ENCODE measurements at places on chromosomes 4 and X.

GRCh38 chr4:16897991-16898827, at the start of gene LDB2:
Gene LDB2, minus strand, starts transcription at chr4:16898645.
- no peaks in the 10 kb centered on the region for H3K27me3 ChIP-seq
- peak within 1 kb of the TSS; percentile 44 for H3K4me3 ChIP-seq
- H3K36me3 ChIP-seq: no peaks in the 10 kb centered on the region
- H3K4me1 ChIP-seq: no peaks in the 10 kb centered on the region
- peak within 1 kb of the TSS; percentile 80 for H3K27ac ChIP-seq
- peak; percentile 87 for ATAC-seq

- no peak overlapping the region for H3K27ac ChIP-seq
- no peak for ATAC-seq
- H3K27me3 ChIP-seq: no peaks in the 10 kb centered on the region
- no peaks in the 10 kb centered on the region for H3K36me3 ChIP-seq
Measured at GRCh38 chrX:22004866-22005265, 27.3 kb upstream of the PHEX start.

DNA sequence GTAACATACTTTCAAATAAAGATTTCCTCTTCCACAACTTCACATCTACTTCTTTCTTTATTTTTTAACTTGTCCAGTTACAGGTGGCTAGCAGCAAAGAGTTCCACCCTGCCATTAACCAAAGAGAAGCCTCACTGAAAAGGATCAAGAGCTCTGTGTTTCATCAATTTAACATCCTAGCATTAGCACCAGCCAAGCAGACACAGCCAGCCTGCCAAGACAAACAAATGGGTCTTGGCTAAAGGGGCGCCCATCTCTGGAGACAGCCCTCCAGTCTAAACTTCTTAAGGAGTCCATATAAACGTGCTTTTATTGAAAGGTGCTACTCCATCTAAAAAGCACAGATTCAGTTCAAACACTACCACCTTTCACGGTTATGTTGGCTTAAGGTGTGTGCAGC, 105.3 kb downstream of the ADAMTS3 start:
- H3K4me3 ChIP-seq: no peak overlapping the region
- ATAC-seq: no peak
- H3K36me3 ChIP-seq: no peaks in the 10 kb centered on the region
- H3K27me3 ChIP-seq: no peaks in the 10 kb centered on the region

DNA sequence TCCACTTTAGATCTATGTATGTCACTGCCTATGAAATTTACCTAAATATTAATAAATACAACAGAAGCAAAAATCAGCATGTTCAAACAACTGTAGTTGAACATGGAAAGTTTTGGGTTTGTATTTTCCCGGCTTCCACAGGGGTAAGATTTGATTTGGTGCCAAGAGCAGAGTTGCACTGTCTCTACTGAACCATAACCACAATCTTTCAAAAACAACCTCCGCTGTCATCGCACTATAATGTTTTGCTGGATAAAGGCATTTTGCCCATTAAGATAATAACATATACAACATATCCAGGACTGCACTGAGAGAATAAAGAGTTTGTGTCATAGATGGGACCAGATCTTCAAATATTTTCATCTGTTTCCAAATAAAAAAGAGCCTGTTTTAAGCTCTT, 94.9 kb downstream of the TENM3 start:
- no peak overlapping the region for H3K27ac ChIP-seq
- ATAC-seq: no peak
- H3K4me3 ChIP-seq: no peak overlapping the region
- H3K27me3 ChIP-seq: no peaks in the 10 kb centered on the region
- no peaks in the 10 kb centered on the region for H3K4me1 ChIP-seq

DNA sequence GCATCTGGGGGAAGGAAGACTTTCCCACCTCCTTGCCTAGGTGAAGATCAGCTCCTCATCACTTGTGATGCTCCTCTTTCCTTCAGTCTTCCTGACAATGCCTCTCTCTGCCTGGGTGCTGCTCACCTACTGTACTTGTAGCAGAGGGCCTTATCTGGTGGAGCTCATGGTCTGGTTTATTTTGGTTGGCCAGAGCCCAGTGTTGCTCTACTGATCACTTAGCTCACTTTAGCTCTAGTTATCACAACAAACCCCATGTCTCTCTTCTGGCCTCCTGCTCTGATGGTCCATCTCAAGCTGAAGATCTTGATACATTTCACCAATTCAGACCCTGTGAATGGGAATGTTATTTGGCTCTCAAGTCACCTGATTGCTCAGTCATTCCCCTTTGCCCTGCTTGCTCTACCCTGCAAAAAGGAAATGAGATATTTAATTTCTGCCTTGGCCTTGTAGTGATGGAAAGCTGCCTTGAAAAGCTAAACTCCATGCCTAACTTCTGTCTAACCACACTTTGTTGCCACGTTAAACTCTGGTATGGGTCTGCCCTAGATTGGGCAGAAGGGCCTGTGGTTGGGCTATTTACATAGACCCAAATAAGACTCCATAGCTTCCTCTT, 30.3 kb upstream of the ADH1C start:
- H3K27ac ChIP-seq: peak overlapping the region; percentile 89
- ATAC-seq: no peak
- H3K4me1 ChIP-seq: peaks cover 3% of the 10 kb centered on the region
- H3K4me3 ChIP-seq: no peak overlapping the region
- H3K27me3 ChIP-seq: no peaks in the 10 kb centered on the region
- no peaks in the 10 kb centered on the region for H3K36me3 ChIP-seq

DNA sequence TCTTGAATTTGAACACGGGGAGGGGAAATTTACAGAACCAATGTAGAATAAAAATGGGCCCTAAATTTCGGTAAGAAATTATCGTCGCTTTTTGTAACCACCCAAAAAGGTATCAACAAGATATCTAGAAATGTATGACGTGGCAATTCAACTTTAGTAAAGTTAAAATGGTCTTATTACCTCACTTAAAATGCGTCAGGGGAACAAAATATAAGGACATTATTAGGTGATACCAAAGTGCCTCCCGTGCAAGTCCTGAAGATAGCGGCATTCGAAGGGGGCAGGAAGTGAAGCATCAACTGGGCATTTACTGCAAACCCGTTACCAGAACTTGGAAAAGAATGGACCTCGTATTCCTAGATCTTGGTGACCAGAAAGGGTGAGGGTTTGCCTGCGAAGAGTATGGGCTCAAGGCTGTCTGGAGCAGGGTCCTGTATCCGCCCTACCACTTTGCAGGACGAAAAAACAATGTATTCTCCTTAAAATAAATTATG, 980 bp downstream of the AP1S2 start:
- H3K4me1 ChIP-seq: peaks cover 40% of the 10 kb centered on the region
- no peaks in the 10 kb centered on the region for H3K36me3 ChIP-seq
- H3K4me3 ChIP-seq: peak overlapping the region; percentile 83
- no peak for ATAC-seq
- peak overlapping the region; percentile 92 for H3K27ac ChIP-seq

GRCh38 chr4:5448221-5448620, 260.1 kb downstream of the EVC2 start:
- H3K27ac ChIP-seq: no peak overlapping the region
- no peaks in the 10 kb centered on the region for H3K4me1 ChIP-seq
- no peak for ATAC-seq
- H3K36me3 ChIP-seq: no peaks in the 10 kb centered on the region
- H3K27me3 ChIP-seq: no peaks in the 10 kb centered on the region

DNA sequence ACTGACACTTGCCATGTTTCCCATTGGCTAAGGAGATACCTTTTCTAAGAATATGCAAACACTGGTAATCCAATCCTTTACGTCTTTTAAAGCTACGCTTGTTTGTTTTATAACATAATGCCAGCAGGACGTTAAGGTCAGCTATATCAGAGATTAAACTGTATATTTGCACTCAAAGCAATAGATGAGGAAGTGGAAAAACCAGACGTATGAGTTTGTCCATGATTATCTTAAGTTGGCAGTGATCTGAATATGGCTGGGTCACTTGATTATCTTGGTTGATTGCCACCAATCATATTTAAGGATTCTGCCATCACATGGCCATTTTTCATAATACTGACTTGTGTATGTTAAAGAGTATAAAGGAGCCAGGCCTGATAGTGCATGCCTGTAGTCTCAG, 19.4 kb downstream of the TMSB4X start:
- H3K27ac ChIP-seq: no peak overlapping the region
- no peak for ATAC-seq
- H3K4me3 ChIP-seq: no peak overlapping the region

DNA sequence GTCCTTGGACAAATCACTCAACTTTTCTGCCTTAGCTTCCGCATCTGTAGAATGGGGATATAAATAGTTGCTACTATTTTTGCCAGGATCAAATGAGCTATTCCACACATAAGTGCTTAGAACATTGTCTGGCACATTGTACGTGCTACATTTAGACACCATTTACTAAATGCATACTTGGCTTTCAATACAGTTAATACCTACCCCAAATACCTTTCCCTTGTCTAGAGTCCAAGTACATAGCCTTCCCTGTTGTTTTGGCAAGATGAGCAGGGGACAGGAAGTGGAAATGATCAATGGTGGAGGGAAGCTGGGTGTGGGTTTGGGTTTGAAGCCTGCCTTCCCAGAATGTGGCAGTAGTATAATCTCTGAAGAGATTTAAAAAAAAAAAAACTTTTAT, 82.0 kb downstream of the CHRDL1 start:
- no peak overlapping the region for H3K4me3 ChIP-seq
- H3K4me1 ChIP-seq: no peaks in the 10 kb centered on the region

GRCh38 chr4:111330786-111331185, 707.9 kb upstream of the PITX2 start:
- no peaks in the 10 kb centered on the region for H3K27me3 ChIP-seq
- no peaks in the 10 kb centered on the region for H3K4me1 ChIP-seq
- no peak overlapping the region for H3K27ac ChIP-seq
- H3K4me3 ChIP-seq: no peak overlapping the region

- H3K4me3 ChIP-seq: no peak overlapping the region
- no peak for ATAC-seq
- H3K27ac ChIP-seq: no peak overlapping the region
- no peaks in the 10 kb centered on the region for H3K4me1 ChIP-seq
Measured at GRCh38 chrX:12434493-12434892, 296.2 kb downstream of the FRMPD4 start.

DNA sequence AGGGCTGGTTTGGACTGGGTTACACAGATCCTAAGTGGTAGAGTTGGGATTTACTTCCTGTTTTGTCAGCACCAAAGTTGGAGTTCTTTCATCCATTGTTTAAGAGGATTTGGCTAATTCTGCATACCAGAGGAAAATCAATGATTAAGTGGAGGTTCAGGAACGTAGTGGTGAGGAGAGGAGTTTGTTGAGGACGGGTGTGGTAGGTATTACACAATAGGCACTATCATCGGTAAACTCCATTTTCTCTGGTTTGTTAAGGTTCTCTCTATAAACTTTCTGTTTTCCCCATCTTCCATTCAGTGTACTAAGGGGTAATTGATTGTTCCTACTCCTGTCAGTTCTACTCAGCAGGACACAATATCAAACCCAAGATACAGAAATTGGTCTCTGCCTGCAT, 107.5 kb upstream of the VCX2 start:
- no peaks in the 10 kb centered on the region for H3K36me3 ChIP-seq
- no peaks in the 10 kb centered on the region for H3K27me3 ChIP-seq
- no peak for ATAC-seq
- no peaks in the 10 kb centered on the region for H3K4me1 ChIP-seq
- H3K27ac ChIP-seq: no peak overlapping the region
- H3K4me3 ChIP-seq: no peak overlapping the region

DNA sequence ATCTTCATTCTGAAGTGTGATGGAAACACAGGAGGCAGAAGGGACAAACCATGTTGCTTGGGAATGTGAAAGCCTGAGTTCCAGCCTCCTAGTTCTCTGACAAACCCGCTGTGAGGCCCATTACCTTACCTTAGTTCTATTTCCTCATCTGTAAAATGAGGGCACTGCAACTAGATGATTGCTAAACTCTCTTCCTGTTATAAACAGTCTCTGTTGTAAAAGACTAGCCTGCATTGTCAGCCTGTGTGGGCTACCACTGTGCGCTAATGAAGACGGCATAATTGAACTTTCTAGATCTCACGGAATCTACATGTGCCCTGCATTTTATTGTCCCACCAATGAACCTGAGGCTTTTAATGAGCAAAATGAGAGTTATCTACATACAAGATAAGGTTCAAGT, 147.2 kb downstream of the AFF2 start:
- H3K27ac ChIP-seq: no peak overlapping the region
- H3K36me3 ChIP-seq: no peaks in the 10 kb centered on the region
- no peaks in the 10 kb centered on the region for H3K27me3 ChIP-seq
- no peak overlapping the region for H3K4me3 ChIP-seq
- no peaks in the 10 kb centered on the region for H3K4me1 ChIP-seq

- peaks cover 50% of the 10 kb centered on the region for H3K36me3 ChIP-seq
- no peaks in the 10 kb centered on the region for H3K27me3 ChIP-seq
- peaks cover 4% of the 10 kb centered on the region for H3K4me1 ChIP-seq
- H3K4me3 ChIP-seq: no peak overlapping the region
- peak; percentile 27 for ATAC-seq
Measured at GRCh38 chrX:16836371-16836770, 33.8 kb downstream of the RBBP7 start.

GRCh38 chr4:79831701-79832514, 241.1 kb downstream of the ANTXR2 start:
- no peak for ATAC-seq
- H3K4me1 ChIP-seq: no peaks in the 10 kb centered on the region
- no peak overlapping the region for H3K27ac ChIP-seq

- H3K27ac ChIP-seq: no peak overlapping the region
- no peaks in the 10 kb centered on the region for H3K36me3 ChIP-seq
- no peaks in the 10 kb centered on the region for H3K27me3 ChIP-seq
- no peaks in the 10 kb centered on the region for H3K4me1 ChIP-seq
- ATAC-seq: no peak
Measured at GRCh38 chrX:39507617-39508299, 590.0 kb downstream of the BCOR start.

DNA sequence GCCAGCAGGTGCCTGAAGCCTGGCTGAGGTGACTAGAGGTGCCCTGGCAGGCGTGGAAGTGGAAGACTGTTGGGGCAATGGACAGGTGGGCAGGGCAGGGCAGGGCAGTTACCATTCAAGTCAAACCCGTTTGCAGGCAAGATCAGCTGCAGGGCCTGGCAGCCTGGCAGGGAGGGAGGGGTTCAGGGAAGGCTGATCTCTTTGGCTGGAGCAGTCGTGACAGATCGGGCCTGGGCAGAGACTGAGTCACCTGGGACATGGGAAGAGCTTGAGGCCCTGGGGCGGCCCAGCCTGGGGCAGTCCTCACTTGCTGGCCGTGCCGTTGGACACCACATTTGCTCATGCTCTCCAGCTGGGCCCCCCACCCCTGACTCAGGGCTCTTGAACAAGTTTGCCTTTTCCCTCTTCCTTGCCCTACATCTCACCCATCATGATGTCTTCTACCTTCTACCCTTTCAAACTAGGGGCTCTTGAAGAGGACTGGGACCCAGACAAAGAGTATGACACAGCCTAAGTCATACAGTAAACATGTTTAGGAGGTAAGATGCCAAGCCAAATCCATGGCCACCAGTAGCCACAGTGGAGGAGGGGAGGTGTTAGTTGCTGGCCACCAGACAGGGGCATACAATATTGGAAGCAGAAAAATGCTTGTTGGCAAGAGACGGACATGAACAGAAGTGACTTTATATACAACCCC, 2.0 kb upstream of the ZNF185 start:
- no peak for ATAC-seq

- H3K27me3 ChIP-seq: no peaks in the 10 kb centered on the region
- no peaks in the 10 kb centered on the region for H3K36me3 ChIP-seq
- no peak for ATAC-seq
- H3K4me1 ChIP-seq: no peaks in the 10 kb centered on the region
Measured at GRCh38 chrX:15207994-15208393, 61.9 kb downstream of the ASB9 start.
